Activated CD4-positive, alpha-beta memory T cell treated with anti-CD3 and anti-CD28 coated beads, Interleukin-2, amount 10 ng/mL, durations not matched to agents 7 days and 5 days (primary cell): ENCODE measurements at places on chromosomes 13 and 19.

DNA sequence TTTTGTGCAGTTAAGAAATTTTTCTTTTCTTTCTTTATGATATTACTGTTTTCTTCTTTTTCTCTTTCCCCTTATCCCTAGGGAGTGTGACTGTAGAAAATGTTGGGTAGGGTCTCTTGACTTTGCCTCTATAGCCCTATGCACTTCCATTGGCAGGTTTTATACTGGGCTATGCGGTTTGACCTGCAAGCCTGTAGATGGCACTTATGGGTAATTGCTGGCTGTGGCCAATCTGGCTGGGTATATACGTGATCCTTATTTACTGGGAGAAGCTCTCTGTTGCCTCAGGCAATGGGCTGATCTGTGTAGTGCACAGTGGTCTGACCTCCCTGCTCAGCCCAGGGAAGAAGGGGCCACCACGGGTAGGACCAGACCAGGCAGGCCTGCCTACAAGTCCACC is 78.8 kb downstream of the RAP2A start:
- no peak for DNase-seq

DNA sequence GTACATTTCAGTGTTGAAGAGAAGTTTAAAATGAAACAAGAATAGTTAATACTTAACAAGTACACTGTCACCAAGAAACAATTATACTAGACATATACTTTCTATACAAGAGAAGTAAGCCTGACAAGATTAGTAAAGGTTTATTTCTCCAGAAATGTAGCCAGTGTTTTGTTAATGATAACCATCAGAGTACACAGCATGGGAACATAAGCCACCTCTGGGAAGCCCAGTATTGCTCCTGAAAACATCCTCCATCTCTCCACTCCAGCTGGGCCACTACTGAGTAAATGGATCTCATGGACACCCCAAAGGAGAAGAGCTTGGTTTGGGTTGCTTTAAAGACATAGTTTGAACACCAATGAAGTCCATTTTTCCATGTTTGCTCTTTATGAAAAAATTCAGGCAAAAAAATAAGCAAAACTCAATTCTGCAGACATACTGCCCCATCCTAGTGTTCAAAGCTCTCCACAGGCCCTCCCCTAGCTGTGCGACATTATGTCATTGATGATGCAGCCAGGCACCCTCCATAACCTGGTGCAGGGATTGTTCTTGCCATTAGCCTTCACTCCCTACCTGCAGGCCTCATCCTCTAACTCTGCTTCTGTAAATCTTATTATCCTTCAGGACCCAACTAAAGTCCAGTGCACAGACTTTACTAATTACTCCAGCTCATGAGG is 61.9 kb downstream of the LHFPL6 start:
- no peak for DNase-seq

GRCh38 chr19:29487432-29487831 is 38.4 kb upstream of the VSTM2B start:
- no peak for DNase-seq

DNA sequence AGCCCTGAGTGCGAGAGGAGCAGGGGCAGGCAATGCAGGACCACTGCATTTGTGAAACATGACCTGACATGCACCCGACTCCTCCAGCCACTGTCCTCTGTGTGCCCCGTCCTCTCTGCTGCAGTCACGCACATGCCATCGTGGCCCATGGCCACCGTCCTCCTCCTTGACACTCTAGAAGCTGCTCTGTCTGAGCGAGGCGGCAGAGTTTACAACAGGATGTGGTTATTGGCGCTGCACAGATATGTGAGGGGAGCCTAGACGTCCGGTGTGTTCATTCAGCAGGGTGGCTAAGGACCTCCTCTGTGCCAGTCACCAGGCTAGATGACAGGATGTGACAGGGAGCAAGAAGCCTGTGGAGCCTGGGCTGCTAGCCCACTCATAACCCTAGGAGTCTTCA is 277.8 kb downstream of the FOXO1 start:
- peak; percentile 92 for DNase-seq

DNA sequence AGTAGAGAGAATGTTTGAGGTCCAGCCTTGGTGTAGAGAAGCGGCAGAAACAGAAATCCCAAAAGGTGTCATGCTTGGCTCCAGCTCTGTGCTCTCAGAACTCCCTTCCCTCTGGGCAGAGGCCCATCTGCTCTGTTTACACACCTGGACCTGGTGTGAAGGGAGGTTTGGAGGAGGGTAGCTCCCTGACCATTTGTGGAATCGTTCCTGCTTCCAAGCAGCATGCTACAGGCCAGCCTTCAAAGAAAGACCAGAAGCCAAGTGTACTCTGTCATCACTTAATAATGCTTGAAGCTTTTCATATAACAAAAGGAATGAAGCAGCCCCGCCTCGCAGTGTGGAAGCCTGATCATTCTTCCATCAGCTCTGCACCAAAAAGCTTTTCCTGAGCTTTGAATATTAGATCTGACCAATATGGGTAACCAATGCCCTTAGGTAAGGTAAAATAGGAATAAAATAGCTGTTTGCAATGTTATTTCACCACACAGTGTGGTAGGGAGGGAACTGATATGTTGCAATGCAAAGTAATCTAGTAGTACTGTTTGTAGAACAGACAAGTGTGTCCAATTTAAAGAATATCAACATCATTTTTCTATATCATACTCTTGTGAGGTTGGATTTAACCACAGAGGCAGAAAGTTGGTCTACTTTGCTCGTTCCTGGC is 63.3 kb downstream of the ZIC5 start:
- no peak for DNase-seq

DNA sequence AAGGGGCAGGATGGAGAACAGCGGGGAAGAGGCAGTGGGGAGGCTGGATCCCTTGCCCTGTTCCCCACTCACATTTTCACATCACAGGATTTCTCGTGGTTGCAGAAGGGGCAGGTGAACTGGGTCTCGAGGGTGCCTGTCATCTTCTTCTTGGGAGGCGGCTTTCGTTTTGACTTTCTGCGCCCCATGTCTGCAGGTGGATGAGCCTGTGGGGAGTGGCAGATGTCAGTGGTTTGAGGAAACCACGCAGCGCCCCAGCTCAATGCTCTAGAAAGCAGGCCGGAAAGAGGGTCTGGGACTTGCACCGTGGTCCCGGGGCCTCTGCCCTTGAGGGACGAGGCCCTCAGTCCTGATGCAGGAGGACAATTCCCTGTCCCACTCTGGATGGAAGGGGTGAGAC is 4.9 kb downstream of the ELOF1 start:
- DNase-seq, result peak; percentile 38

- no peak for DNase-seq
Measured at GRCh38 chr19:57334191-57334590, 13.9 kb downstream of the ZNF543 start.

DNA sequence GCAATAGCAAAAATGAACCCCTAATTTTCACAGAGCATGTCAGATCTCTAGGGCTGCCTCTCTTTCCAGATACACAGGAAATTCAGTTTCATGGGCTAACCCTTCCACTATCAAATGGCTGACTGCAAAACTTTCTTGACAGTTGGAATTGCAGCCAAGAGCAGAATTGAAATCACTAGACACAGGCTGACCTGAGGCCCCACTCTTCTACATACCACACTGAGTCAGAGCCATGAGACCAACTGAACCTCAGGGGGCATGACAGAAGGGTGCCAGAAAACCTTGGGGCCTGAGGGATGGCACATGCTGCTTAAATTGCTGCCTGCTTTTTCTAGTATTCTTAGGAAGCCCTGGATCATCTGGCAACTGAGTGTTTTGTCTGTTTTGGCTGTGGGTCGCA is 1.7 kb upstream of the DLEU7 start:
- DNase-seq, result no peak

GRCh38 chr13:76894401-76895110 is 8.4 kb upstream of the KCTD12 start:
- DNase-seq, result no peak

GRCh38 chr19:18435842-18436670 is 1.9 kb downstream of the ISYNA1 start:
- DNase-seq, result no peak

- no peak for DNase-seq
Measured at GRCh38 chr19:7247155-7247554, 47.1 kb downstream of the INSR start.

- peak; percentile 63 for DNase-seq
Measured at GRCh38 chr19:15378534-15379082, 979 bp downstream of the AKAP8 start.

DNA sequence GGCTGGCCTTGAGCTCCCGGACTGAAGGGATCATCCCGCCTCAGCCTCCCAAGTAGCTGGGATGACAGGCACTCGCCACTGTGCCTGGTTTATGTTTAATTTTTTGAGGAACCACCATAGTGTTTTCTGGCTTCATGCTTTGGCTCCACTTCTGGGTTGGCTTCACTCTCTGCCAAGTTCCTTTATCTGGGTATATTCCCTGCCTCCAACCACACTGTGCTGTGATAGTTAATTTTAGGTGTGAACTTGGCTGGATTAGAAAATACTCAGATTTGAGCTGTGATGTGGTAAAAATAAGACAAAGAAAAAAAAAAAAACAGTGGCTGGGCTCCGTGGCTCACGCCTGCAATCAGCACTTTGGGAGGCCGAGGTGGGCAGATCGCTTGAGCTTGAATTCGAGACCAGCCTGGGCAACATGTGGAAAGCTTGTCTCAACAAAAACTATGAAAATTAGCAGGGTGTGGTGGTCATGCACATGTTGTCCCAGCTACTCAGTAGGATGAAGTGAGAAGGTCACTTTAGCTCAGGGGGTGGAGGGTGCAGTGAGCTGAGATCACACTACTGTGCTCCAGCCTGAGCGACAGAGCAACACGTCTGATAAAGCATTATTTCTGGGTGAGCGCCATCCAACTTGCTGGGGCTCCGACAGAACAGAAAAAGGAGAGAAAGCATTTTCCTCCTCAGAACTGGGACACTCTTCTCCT is 7.5 kb upstream of the ILF3 start:
- DNase-seq, result no peak

- DNase-seq, result peak; percentile 74
Measured at GRCh38 chr19:10112895-10113591, 1.6 kb downstream of the P2RY11 start.

- no peak for DNase-seq
Measured at GRCh38 chr19:5966215-5966614, 11.7 kb downstream of the RANBP3 start.

DNA sequence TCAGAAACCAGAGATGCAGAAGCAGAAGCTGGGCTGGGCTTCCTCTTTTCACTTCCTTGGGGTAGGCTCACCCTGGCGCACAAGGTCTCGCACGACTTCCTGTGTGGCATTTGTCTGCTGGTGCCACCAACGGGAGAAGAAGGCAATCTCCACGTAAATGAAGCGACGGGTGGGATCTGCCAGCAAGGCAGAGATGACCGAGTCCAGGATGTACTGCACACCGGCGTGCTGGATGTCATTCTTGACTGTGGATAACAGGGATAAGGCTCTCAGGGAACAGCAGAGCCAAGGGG is 1.3 kb downstream of the MAN2B1 start:
- DNase-seq, result peak; percentile 73

- DNase-seq, result no peak
Measured at GRCh38 chr13:105758918-105759860, 776.3 kb downstream of the EFNB2 start.

DNA sequence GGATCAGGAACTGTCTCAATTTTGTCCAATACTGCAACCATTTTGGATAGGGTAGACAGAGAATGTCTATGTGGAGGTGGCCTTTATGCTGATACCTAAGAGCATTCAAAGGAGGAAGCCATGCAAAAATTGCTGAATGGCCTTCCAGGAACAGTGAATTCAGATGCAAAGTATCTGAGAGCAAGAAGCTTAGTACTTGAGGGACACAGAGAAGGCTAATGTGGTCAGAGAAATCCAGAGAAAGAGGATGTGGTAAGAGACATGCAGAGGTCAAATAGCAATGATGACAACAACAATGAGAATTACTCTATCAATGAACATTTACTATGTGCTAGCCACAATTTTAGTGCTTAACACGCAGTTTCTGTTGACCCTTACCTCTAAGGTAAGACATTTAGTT is 785.6 kb upstream of the KLHL1 start:
- DNase-seq, result no peak

DNA sequence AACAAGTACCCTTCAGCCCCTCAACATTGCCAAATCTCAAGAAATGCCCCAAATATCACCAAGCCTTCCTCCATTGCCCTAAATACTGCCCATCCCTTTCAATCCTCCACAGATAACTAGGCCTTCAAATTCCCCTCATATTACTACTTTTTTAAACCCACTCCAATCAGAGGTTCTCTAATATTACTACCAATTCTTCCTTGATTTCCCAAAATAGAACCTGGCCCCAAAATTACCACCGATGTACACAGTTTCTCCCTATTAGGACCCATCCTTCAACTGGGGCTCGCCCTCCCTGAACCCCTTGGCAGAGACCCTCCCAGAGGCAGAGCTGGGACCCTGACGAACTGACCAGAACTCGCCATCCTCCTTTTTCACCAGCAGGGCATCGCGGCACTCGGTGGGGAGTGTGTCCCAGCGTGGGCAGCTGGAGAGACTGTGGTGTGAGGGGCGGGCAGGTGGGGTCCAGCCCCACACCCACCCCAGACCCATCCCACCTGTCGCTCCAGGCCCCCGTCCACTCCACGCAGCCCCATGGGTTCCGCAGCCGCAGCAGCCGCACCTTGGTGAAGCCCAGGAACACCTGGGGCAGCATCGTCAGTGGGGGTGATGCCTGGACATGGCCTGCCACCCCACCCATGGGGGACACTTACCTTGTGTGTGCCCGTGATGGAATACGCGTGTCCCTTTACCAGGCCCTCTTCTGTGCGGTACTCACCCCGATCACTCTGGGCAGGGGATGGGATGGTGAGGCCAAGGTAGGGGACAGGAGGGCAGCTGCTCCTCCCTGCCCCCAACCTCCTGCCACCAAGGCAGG is 6.1 kb downstream of the CAPN12 start:
- DNase-seq, result no peak

DNA sequence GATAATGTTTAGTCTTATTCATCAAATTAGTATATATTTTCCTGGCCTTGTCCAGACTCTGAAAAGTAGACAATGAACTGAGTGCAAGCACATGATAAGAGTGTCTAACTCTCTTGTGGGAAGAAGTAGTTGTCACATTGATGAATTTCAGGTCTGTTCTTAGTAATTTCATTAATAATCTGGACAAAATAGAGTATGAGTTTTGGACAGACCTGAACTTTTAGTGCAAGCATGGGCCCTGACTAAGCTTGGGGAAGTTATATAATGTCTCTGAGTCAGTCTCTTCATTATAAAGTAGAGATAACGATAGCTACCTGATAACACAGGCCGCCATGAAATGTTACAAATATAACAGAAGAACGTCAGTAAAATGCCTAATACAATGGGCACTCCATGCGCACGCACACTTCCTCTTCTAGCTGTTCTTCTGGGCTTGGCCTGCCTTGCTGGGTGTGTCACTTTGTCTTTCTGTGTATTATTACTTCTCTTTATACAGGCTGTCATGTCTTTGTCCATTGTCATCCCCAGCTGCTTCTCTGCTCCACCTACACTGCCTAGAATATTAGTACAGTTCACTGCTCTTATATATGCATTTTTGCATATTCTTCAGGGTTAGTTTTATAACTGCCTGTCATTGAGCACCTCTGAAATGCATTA is 129.1 kb upstream of the HTR2A start:
- DNase-seq, result no peak

DNA sequence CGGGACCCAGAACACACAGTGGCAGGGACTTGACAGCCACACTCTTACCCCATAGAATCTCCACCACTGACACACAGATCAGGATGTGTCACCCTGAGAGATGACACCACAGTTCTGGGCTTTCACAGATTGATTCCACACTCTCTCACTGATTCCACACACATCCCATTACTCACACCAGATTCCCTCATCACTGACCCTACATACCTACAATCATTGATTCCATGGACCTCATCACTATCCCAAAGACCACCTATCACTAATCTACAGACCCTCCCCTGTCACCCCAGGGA is 57.6 kb upstream of the ZNF527 start:
- no peak for DNase-seq

GRCh38 chr19:2306971-2307370 is 983 bp downstream of the LINGO3 start:
- no peak for DNase-seq

- DNase-seq, result no peak
Measured at GRCh38 chr19:51324167-51324481, 12.7 kb downstream of the IGLON5 start.
